ENCODE measurements at places on chromosomes 13 and 19.

GRCh38 chr13:20353973-20354372, 121.9 kb upstream of the GJB6 start:
- no peak for DNase-seq

DNA sequence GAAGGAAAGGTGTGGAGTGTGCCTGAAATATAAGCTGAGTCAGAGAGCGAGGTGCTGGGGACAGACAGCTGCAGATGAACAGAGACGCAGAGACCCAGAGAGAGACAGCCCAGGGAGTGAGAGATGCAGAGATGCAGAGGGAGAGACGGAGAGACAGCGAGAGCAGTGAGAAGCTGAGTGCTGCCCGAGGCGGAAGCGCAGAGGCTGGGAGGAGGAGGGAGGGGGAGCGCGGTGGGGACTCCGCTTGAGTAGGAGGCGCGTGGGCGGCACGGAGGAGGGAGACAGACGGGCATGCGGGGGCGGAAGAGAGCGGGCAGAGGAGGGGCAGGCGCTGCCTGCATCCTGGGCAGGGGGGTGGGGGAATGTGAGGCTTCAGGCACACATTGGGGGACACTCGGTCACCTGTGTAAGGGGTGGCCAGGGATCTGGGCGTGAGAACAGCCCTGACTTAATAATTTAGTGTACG, 25.7 kb downstream of the SLC8A2 start:
- DNase-seq = peak; percentile 91

- no peak for DNase-seq
Measured at GRCh38 chr13:98324105-98324504, 147.0 kb upstream of the RNF113B start.

DNA sequence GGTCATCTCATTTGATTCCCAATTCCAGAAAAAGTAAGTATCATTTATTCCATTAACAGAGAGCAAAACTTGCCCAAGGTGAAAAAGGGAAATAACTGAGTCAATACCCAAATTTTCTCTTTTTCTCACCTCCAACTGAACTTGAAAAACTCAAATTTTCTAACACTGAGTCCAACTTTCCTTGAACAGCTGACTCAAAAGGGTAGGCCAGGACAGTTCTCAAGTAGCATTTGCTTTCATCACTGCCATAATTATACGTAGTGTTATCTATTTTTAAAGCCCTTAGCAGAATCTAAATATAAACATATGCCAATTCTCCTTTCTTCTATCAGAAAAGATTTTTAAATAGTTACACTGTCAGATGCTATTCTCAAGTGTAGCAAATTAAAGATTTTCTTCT, 3.5 kb downstream of the N4BP2L2 start:
- no peak for DNase-seq

Data from NCI-H82 (cell line).